ENCODE measurements at places on chromosomes 13 and 19.

- no peak for DNase-seq
These were observed 110.9 kb downstream of the IER2 start for GRCh38 chr19:13260883-13261653.

- DNase-seq = no peak
These were observed 14.9 kb upstream of the GRTP1 start for GRCh38 chr13:113378825-113379224.

GRCh38 chr13:61728471-61728870 lies 312.8 kb upstream of the PCDH20 start:
- DNase-seq = no peak

DNA sequence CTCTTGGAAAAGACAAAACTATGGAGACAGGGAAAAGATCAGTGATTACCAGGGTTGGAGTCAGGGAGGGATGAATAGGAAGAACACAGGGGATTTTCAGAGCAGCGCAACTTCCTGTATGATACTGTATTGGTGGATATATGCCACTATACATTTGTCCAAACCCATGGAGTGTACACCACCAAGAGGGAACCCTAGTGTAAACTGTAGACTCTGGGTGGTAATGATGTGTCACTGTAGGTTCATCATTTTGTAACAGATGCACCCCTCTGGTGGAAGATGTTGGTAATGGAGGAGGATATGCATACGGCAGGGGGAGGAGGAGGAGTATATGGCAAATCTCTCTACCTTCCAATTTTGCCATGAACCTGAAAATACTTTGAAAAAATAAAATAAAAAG lies 68.1 kb downstream of the UFM1 start:
- no peak for DNase-seq

GRCh38 chr13:20579191-20579590 lies 12.2 kb downstream of the IFT88 start:
- no peak for DNase-seq

DNA sequence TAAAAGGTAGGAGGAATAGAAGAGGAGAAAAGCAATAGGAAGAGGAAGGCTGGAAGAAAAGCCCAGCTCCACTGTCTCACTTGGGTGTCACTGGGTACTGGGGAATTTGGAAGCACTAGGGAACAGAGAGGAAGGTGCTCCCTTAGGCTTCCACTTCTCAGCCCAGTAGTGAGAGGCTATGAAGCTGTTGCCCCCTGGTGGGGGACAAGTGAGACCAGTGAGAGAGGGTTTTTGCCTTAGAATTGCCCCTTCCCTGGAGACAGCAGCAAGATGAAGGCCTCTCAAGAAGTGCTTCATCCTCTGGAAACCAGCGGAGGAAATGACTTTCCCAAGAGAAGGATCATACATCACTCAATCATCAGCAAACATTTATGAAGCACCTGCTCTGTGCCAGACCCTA lies 4.7 kb upstream of the ZNF606 start:
- no peak for DNase-seq

- no peak for DNase-seq
These were observed 40.8 kb downstream of the GGACT start for GRCh38 chr13:100547791-100548201.

DNA sequence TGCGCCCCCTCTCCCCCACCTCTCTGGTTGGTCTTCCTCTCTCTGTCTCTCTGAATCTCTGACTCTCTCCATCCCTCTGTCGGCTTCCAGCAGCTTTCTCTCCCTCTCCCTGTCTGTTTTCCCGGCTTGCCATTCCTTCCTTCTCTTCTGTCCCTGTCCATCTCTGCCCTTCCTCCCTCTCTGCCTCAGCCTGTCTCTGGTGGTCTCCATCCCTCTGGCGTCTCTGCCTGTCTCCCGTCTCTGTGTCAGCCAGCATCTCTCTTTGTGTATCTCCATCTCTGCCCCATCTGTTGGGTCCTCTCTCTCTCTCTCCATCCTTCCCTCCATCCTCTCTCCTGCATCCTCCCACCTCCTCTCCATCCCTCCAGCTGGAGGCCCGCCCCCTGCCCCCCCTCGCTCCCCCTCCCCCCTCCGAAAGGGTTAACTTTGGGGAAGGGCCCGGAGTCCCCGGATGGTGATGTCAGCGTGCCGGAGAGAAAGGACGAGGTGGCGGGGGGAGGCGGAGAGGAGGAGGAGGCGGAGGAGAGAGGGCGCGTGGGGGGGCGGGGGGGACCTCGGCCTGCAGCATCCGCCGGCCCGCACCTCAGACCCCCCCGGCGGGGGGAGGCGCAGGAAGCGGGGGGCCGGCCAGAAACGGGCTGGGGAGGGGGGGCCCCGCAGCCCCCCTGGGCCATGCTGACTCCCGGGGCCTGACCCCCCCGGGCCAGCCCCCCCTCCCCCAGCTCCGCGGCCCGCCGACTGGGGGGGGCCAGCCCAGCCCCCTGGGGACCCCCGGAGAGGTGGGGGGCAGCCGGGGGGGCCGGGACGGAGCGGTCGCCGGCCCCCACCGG lies at the start of gene BRSK1:
BRSK1 (plus strand) TSS at position 450 of the 830 bp plus-strand sequence. CDS start 446 bp downstream, outside the sequence.
- DNase-seq = no peak

GRCh38 chr13:103007427-103007762 lies 58.8 kb downstream of the SLC10A2 start:
- DNase-seq = no peak

GRCh38 chr13:32445461-32445860 lies 17.5 kb upstream of the N4BP2L1 start:
- DNase-seq = no peak

GRCh38 chr13:66627512-66627911 lies 602.6 kb downstream of the PCDH9 start:
- DNase-seq = no peak

All from hematopoietic multipotent progenitor cell treated with erythropoietin and hydrocortisone succinate and interleukin-3 and kit ligand, for 17 days (in vitro differentiated cells).